CD4-positive, alpha-beta T cell treated with Interleukin-15 for 4 hours (primary cell): ENCODE measurements at places on chromosomes 16 and 17.

DNA sequence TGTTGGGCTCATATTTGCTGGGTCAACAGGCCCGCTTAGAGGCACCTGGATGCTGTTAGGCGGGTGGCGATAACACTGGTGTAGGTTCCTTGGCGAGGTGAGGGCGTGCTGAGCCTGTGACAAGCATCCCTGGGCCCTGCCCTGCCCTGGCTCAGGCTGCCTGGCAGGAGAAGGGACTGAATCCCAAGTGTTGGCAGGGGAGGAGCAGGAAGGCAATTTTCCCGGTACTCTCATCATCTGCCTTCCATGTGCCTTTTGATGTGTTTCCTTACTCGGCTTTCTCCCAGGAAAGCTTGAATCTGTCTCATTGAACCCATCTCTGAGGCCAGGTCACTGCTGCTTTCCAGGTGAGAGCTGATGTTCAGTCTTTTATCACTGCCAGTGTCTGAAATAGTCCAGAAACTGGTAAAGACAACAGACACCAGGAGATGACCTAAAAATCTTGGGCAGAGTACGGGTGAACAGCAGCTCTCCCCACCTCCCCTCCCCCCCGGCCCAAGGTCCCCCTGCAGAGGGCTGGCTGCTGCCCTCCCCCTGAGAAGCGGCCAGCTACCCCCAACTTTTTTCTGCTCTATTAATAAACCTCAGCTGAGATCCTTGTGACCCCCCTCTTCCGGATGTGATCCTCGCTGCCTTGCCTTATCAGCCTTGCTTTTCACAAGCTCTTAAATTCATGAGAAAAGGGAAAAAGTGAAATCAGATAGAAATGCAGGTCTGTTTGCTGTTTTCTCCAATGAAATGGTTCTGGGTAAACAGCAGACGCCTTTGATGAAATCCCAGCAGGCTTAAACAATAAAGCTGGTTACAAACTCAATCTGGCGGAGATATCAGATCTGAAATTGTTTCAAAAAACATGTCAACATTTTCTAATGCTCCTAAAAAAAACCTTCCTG lies 29.0 kb downstream of the RTN4RL1 start:
- DNase-seq: no peak

- DNase-seq: no peak
Observed at GRCh38 chr16:46713634-46714033, 24.2 kb downstream of the ORC6 start.

- peak; percentile 19 for DNase-seq
Observed at GRCh38 chr17:68777243-68777855, 176.2 kb upstream of the FAM20A start.

- no peak for DNase-seq
Observed at GRCh38 chr17:49360796-49361128, 1.3 kb downstream of the ZNF652 start.

DNA sequence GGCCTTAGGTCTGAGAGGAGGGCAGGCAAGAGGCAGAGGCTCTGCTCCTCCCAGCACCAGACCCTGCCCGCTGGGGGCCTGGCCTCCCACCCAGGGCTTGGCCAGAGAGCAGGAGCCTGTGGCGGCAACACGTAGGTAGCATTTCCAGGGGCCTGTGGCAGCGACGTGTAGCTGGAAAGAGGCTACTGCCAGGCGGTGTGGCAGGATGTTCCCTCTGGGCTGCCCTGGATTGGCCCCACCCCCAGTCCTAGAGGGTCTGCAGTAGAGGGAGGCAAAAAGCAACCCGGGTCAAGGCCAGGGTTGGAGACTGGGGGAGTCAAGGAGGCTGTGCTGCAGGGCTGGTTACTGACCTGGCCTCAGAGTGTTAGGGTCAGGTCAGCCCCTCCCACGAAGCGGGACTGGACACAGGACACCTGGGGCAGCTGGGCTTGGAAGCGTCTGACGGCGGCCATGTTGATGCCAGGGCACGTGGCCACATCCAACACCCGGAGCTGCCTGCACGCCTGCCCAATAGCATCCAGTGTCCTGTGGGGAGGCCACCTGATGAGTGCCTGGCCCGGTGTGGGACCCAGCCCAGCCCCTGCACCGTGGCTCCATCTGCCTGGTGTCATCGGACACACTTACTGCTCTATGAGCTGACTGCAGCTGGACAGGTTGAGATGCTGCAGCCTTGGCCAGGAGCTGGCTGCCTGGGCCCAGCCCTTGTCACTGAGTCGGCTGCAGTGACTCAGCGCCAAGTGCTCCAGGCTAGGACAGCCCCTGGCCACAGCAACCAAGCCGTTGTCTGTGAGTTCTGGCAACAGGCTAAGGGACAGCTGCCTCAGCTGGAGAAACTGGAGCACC lies 8.5 kb downstream of the ELMO3 start:
- no peak for DNase-seq

- no peak for DNase-seq
Observed at GRCh38 chr16:66451548-66451947, 24.5 kb downstream of the BEAN1 start.

GRCh38 chr17:42682722-42683403 lies 532 bp downstream of the CNTNAP1 start:
- DNase-seq: no peak

DNA sequence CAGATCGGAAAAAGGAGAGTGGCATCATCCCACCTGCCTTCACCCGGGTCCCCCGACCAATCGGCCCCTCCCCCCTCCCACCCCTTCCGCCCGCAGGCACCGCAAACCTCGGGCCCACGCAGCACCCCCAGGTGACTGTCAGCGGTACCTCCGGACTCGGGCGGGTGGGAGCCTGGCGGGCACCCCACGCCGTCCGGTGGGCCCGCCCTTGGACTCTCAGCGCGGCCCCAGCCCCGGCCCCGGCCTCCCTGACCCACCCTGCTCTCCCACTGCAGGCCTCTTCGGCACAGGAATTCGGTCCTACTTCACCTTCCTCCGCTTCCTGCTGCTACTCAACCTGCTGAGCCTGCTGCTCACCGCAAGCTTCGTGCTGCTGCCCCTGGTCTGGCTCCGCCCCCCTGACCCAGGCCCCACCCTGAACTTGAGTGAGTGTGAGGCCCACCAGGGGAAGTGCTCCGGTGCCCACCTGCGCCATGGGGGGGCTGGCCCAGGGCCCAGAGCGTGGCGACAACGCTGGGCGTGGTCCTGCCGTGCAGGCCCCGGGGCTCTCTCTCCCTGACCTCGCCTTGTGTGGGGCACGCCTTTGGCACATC lies 1.6 kb downstream of the TMC8 start:
- DNase-seq: peak; percentile 65

- DNase-seq: no peak
Observed at GRCh38 chr17:42675348-42675964, 1.3 kb downstream of the PLEKHH3 start.

DNA sequence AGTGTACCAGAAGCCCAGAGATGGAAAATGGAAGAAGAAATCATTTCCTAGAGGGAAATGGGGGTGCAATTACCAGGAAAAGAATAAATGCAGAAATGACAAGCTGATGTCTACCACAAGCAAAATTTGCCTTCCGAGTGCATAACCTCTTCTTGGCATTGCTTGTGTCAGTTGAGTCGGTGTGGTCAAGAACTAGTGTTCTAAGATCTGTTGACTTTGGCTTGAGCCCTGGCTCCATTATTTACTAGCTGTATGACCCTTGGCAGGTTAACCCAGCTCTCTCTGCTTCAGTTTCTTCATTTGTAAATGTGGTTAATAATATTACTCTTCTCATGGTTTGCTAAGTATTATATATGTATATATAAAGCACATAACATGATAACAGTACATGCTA lies 273.0 kb upstream of the IRX5 start:
- no peak for DNase-seq

DNA sequence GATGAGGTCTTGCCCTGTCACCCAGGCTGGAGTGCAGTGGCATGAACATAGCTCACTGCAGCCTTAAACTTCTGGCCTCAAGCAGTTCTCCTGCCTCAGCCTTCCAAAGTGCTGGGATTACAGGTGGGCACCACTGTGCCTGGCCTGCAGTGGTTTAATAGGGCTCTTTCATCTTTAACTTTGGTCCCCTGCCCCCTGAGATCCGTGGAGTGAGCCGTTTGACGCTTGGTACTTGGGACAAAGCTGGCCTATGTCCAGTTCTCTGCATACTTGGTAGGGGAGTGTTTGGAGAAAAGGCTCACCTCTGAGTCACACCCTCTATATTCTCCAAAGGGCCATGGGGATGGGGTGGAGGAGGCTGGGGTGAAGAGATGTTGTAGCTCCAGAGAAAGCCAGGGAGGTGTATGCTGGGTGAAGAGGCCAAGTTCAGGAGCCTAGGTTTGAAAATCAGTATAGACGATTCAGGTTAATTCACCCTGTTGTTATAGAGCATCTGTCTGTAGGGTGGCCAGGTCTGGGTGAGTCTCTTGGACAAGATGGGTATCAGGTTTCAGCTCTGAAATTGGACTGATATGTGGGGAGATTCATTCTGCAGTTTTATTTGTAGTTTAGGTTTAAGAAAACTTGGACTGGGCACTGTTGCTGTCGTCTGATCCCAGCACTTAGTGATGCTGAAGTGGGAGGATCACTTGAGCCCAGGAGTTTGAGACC lies 17.6 kb downstream of the ABCC1 start:
- DNase-seq: no peak
